Stimulated activated CD4-positive, alpha-beta T cell treated with anti-CD3 and anti-CD28 coated beads, Interleukin-2, amount 100 ng/mL, for 4 hours (primary cell): ENCODE measurements at places on chromosomes 2 and 18.
A peak's percentile ranks its signal among the peaks of the same experiment; 100 is the strongest.

GRCh38 chr2:152861349-152861942 is 143.0 kb downstream of the ARL6IP6 start:
- no peak for DNase-seq

DNA sequence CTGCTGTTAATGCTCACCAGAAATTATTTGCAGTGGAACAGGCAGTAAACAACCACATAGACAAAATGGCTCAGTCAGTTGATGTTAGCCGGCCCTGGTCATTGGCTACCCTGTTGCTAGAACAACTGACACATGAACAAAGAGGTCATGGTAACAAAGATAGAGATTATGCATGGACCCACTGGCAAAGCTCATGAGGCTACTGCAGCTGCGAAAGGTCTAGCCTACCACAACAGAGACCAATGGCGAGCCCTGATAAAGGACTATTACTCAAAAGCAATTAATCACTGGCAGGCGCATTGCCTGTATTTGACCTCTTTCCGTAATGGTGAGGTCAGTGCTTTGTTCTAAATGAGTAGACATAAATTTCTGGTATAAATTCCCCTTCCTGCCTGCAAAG is 474.2 kb downstream of the DSC3 start:
- DNase-seq, result no peak

DNA sequence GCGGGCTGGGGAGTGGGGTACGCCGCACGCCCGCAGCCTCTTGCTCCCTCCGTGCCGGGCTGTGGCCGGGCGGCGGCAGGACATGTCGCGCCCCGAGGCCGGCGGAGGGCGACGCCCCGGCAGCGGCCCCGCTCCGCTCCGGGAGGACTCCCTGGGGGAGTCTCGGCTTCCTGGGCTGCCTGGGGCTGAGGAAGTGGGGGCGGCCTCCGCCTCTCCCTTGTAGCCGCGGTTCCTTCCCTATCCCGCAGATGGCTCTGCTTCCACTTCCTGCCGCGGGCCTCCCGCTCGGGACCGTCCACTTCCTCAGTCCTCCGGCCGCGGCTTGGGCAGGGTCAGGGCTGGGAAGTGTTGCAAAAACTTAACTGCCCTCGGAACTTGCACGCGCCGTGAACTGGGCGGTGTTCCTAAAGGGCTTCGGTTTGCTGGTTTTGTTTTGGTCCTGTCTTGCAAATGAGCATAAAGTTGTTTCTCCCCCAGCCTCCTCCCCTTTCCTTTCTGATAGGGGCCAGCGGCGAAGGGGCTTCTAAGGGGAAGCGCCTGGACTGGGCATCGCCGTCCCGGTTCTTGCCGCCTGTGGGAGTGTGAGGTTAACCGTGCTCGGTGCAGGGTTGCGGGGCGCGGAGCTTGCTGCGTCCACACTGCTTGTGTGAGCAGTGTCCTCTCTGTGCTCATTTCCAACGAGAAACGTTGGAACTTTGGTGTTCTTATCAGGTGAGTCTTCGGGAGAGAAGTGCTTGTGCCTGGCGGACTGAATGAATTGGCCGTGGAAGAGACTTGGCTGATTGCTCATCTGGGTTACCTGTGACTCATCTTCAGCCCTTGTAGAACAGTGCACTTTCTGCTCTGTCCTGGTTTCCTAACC is 600 bp downstream of the RALB start:
- peak; percentile 22 for DNase-seq

DNA sequence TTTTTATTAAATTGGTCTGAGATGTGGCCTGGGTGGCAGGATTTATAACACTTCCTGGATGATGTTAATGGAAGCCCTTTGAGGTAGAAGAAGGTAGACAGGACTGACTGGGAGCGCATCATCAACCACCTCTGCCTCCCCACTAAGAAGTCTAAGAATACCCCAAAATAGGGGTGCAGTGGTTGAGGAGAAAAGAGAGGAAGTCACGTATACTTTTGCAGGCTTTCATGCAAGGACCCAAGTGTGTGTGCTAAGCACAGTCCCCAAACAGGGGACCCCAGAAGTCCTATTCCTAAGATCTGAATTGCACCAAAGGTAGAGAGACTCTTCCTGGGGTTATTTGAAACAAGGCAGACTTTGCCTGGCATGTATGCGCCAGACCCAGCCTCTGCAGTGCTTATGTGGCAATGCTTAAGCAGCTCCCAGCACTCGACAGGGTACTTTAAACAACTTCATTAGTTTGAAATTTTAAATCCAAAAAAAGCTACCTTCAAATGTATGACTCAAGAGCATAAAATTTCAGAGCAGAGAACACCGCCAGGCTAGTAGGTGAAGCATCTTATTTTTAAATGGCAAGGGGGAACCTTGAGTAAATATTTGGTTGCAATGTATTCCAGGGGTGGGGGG is 35.3 kb downstream of the BCL2 start:
- DNase-seq, result no peak

DNA sequence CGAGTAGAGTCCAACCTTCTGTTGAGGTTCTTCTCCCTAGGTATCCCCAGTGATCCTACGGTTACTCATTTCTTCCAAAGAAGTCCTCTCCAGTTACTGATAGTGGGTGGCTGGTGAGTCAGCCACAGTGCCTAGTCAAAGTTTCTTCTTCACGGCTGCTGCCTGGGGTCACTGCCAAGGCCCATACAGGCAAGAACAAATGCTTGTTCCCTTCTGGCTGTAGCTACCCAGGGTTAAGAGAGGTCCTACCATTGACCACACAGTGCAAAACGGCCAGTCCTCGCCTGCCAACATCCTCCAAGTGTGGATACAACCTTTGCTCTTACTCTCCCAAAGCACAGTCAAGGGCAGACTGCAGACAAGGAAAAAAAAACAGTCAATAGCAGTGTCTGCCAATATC is 2.9 kb upstream of the PTPN4 start:
- DNase-seq, result peak; percentile 39

GRCh38 chr2:173092844-173093402 is 17.3 kb downstream of the MAP3K20 start:
- no peak for DNase-seq

- no peak for DNase-seq
These were observed 22.1 kb downstream of the SERPINE2 start for GRCh38 chr2:224016963-224017362.
